ENCODE measurements at places on chromosomes 16 and 17.

DNA sequence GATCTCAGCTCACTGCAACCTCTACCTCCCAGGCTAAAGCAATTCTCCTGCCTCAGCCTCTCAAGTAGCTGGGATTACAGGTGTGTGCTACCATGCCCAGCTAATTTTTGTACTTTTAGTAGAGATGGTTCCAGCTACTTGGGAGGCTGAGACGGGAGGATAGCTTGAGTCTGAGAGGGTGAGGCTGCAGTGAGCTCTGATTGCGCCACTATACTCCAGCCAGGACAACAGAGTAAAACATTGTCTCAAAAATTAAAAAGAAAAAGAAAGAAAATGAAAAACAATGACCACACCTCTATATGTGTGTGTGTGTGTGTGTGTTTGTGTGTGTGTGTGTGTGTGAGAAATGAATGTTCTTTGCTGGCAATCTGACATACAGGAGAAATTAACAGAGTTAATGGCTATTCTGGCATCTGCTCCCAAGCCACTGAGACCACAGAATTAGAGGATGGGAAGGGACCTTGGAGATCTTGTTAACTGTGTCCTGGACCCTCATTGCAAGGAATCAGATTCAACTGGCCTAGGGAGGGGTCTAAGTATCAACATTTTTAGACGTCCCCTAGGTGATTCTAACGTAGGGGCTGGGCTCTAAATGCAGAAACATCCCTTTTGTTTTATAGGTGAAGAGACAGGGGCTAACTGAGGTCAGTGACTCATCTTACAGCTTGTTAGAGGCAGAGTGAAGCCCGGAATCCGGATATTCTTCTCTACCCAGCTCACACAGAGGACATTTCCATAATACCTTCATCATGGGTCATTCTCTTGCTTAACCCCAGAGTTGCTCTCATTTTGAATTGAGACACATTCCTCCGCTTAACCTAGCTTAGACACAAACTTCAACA lies 16.4 kb upstream of the MARCHF10 start:
- DNase-seq: peak; percentile 21

GRCh38 chr16:9225527-9226316 lies 134.3 kb downstream of the HAPSTR1 start:
- DNase-seq: peak; percentile 9

GRCh38 chr17:29844339-29845048 lies 85.5 kb downstream of the SSH2 start:
- DNase-seq: no peak

- peak; percentile 40 for DNase-seq
Observed at GRCh38 chr16:85104821-85105391, 7.4 kb downstream of the CIBAR2 start.

- no peak for DNase-seq
Observed at GRCh38 chr16:72262711-72263110, 90.8 kb upstream of the PMFBP1 start.

- DNase-seq: peak; percentile 76
Observed at GRCh38 chr16:88442727-88443576, 10.1 kb upstream of the ZFPM1 start.

GRCh38 chr16:66207139-66207882 lies 159.2 kb upstream of the CDH5 start:
- DNase-seq: peak; percentile 28

DNA sequence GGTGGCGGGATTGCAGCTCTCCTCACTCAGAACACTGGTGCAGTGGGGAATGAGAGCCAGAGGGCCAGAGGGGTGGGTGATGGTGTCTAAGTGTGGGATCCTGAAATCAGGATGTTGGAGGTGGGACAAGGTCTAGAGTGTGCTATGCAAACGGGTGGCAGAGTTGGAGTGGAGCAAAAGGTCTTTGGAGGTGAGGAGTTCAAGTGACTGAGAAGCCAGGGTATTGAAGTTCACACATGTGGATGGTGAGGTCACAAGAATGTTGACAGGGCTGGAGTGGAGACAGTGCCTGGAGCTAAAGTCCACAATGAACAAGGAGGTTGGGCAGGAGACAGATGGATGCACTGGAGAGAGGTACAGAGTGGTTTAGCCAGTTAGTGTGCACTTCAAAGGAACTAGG lies 38.3 kb upstream of the MAP3K14 start:
- no peak for DNase-seq

DNA sequence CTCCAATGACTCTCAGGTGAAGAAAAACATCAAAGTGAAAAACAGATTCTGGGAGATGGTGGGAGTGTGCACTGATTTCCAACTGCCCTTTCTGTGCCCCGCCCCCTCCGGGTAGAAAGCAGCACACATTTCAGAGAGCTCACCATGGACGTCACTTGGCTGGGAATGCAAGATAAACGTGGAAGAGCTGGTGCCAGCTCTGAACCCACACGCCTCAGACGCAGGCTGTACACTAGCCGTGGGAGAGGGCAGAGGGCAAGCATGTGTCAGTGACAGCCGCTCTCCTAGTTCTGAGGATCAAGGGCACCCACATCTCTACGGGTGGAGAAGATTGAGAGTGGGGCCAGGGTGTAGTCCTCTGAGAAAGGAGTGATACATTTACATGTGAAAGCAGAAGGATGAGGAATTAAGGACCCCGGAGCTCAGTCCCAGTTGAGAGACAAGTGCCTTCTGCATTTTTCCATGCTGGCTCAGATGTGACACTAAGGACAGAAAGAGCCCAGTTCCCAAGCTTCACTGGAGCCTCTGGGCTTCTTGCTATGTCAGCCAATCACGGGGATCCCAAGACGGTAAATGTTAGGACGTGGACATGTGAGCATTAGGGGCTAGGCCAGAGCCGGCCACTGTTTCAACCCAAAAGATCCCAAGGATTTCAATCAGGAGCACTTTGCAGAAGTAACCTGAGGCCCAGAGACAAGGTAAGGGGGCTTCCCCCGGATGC lies 101.3 kb downstream of the ZFHX3 start:
- no peak for DNase-seq

GRCh38 chr16:79155904-79156303 lies 444.6 kb downstream of the MAF start:
- DNase-seq: no peak

Measured in KBM-7 (cell line).